ENCODE measurements at places on chromosomes 13 and 19. TPM values are rescaled to one million over a fixed set of nuclear protein-coding genes. Genes with fewer than 3 reads are reported as not detected.
A peak's percentile ranks its signal among the peaks of the same experiment; 100 is the strongest.

- no peak for DNase-seq
Observed at GRCh38 chr13:35824825-35825224, 306.4 kb downstream of the DCLK1 start.

DNA sequence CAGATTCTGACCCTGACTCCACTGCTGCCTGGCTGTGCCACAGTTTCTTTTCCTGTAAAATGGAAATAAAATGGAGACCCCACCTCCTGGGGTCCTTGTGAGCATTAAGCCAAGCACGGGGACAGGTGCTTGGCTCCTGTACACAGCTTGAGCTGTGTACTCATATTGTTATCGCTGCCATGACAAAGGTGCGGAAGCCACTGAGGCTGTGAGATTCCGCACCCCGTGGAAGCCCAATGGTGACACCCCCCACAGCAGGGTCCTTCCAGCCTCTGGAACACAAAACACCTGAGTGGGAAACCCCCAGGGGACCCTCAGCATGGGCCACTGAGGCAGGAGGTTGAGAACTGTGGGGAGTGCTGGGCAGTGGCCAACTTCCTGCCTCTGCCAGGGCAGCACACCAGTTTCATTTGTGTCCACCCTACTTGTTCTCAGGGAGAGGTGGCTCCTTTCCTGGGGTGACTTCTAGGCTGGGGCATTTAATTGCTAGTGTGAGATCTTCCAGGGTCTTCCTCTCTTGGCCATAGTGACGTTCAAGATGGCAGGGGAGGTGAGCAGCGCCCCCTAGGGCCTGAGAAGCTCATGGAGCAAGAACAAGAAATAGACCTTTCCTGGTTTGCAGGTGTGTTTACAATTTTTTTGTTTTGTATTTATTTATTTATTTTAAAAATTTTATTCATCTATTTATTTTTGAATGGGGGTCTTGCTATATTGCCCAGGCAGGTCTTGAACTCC is 5.4 kb upstream of the JSRP1 start:
- DNase-seq: no peak

DNA sequence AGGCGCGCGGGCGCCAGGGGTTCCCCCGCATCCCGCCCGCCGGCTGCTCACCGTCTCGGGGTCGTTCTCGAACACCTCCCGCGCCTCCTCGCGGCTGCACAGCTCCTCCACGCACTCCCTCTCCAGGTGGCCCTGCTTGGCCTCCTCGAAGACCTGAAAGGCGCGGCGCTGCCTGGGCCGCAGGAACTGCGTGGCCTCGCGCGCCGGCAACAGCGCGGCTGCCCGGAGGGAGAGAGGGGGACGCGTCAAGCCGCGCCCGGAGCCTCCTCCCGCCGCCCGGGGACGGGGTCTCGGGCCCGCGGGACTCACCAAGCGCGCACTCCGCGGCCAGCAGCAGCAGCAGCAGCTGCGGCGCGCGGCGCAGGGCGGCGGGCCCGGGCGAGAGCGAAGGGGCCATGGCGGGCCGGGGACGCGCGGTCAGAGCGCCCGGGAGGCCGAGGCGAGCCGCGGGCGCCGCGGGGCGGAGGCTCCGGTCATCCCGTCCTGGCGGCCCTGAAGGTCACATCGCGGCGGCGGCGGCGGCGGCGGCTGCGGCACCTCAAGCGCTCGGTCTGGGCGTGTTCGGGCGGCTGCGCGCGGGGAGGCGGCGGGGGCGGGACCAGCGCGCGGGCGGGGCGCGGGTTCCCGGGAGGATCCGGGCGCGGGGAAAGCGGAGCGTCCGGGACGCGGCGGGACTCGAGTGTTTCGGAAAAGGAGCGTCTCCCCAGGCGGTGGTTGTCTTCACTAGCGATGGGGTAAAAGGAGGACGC is at the start of gene GAS6:
Gene GAS6, minus strand, starts transcription at position 553 of the 749 bp plus-strand sequence. Its CDS starts 156 bp downstream, at position 397.
- DNase-seq: peak; percentile 68

DNA sequence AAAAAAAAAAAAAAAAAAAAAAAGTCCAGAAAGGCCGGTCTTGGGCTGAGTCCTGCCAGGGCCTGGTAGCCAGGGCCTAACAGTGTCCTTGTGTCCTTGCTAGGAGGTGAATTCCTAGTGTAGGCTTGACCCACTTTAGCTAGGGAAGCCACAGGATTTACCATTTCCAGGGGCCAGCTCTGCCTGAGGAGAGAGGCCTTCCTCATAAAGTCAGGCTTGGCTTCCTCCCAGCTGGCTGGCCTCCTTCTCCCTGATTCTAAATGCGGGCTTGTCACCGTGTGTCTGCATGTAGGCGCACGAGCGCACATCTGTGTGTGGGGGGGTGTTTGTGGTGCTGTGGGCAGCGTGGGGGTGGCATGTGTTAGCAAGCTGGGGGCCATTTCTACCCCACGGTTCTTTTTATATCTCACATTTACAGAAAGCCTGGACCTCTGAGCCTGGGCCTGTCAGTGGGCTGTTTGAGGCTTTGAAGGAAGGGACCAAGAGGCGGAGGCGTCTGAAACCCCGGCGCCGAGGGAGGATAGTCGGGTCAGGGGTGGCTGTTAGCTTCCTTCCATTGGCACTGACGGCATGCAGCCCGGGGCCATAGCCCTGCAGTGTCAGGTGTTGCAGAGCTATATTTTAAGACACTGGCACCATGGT is 31.7 kb downstream of the IER2 start:
- no peak for DNase-seq

DNA sequence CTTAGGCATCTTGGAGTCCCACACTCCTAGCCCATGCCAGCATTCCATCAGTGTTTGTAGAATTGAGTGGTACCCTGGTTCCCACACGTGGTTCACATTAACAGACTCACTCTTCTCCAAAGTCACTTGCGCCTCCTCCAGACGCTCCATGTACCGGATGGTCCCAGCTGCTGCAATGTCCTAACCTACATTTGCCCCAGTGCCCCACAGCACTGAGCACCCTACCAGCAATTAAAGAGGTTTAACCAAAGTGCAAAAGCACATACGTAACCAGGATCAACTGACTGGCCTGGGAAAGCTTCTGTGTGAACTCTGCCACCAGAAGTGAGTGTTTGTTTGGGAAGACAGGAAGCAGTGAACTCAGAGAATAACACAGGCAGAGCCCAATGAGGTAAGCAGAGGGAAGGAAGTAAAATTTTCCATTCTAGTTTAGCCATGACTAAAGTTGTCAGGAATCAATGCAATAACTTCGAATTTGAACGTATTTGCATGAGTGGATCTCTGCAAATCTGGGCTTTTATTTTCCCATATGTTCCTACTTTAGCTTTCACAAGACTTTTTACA is 7.3 kb upstream of the MEDAG start:
- DNase-seq: peak; percentile 79

GRCh38 chr19:14214580-14214979 is 8.6 kb upstream of the ADGRL1 start:
- DNase-seq: no peak

DNA sequence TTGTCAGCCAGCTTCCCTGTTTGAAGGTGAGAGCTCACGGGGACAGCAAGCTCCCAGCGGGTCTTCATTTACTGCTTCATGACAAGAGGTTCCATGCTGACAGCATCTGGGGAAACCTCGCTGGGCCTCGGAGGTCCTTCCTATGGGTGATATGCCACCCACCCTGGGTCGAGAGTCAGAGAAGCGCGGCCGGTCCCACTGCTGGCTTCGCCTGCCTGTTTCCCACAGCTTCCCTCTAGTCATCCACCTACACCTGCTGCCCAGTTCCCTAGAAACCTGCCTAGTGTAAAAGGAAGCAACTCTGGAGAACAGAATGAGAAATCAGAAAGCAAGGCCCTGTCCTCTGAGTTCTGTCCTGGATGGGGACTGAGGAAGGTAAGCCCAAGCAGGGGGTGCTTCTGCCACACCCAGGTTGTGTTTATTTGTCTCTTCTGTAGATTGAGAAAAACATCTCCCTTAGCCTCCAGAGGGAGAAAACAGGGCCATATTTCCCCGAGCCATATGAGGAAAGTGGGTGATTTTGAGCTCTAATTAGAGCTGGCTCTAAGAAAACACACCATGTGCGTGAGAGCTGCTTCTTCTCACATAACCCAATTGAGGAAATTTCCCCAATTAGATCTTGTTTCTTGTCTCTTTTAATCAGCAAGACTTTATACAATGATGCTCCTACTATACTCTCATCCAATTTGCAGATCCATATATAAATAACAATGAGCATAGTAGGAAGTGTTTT is 504.3 kb downstream of the IRS2 start:
- DNase-seq: no peak

GRCh38 chr13:100721885-100722512 is 47.4 kb upstream of the TMTC4 start:
- peak; percentile 34 for DNase-seq

- peak; percentile 1 for DNase-seq
Observed at GRCh38 chr13:66714795-66715194, 515.3 kb downstream of the PCDH9 start.

DNA sequence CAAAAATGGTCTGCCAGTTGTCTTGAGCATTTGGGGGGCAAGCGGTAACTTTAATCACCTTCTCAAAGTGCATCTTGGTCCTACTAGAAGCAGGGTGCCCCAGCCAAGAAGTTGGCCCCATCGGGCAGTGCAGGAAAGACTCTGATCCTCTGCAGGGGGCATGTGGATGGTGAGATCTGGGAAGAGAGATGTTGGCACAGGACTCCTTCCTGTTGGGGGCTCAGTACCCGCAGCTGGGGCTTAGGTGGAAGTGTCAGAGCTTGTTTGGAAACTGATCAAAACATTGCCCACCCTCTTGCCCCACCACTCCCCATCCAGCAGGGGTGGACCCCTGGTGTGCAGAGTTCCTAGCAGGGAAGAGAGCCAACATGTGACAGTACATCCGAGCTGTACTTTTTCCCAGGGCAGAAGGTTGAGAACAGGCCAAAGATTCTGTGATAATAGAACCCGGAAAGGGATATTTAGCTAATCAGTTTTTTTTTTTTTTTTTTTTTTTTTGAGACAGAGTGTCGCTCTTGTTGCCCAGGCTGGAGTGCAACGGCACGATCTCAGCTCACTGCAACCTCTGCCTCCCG is 8.8 kb downstream of the RRAS start:
- DNase-seq: no peak

GRCh38 chr13:25816239-25816638 is 235.6 kb downstream of the SHISA2 start:
- DNase-seq: no peak

DNA sequence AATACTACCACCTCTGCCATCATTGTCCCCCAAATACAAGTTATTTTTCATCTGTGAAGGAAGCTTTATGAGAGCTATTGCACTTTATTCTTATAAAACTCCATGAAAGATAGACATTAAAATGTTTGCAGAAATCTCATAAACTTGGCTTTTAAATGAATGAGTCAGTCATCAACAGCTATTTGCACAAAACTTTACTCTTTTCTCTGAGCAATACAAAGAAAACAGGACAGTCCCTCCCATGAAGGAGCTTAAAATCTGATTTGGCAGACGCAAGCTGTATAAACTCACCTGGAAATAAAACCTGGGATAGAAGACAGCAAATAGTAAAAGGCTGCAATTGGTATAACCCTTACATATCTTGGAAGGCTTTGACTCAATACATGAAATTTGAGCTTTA is 16.6 kb upstream of the RCBTB1 start:
- DNase-seq: peak; percentile 24

DNA sequence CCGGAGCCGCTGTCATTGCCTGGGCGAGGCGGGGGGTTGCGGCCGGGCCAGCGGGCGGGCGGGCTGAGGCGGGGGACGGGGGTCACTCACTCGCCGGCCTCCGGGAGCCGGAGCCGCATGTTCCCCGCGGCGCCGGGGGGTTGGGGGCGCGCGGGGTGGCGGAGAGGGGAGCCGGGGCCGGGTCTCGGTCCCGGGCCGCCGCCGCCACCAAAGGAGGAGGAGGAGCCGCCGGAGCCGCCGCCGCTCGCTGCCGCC is 149 bp downstream of the MED26 start:
- no peak for DNase-seq

GRCh38 chr13:113207460-113207859 is 1.0 kb downstream of the PCID2 start:
- DNase-seq: no peak

DNA sequence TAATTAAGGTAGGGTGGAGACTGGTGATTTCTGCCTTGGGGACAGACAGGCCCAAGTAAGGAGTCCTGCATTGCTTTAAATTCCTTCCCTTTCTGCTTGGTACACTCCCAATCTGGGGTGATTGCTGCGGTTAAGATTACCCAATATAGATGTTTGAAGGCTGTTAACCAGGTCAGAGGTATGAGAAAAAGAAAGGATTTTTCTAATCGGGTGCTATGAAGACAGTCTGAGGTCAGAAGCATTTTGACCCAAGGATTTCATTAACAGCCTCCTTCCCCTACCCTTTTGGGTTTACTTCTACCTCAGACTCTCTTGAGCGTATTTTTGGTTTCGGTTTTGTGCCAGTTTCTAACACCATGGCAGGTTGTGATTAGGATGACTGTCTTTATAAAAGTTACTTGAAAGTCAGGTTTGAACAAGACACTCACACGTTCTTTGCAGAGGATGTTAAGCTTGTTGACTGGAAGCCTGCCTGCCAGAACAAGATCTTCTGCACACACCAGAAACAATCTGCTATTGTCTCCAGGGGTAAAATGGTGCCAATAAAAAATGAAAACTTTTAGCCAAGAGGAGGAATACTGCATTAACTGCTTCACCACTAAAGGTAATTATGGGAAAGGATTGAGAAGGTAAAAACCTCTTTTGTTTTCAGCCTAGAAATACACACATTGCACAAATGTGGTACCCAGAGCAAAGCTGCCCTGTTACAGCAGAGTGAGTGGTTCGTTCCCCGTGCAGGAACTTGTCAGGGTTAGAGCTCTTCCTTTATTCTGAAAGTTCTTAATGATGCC is 108.8 kb downstream of the NDFIP2 start:
- peak; percentile 54 for DNase-seq

DNA sequence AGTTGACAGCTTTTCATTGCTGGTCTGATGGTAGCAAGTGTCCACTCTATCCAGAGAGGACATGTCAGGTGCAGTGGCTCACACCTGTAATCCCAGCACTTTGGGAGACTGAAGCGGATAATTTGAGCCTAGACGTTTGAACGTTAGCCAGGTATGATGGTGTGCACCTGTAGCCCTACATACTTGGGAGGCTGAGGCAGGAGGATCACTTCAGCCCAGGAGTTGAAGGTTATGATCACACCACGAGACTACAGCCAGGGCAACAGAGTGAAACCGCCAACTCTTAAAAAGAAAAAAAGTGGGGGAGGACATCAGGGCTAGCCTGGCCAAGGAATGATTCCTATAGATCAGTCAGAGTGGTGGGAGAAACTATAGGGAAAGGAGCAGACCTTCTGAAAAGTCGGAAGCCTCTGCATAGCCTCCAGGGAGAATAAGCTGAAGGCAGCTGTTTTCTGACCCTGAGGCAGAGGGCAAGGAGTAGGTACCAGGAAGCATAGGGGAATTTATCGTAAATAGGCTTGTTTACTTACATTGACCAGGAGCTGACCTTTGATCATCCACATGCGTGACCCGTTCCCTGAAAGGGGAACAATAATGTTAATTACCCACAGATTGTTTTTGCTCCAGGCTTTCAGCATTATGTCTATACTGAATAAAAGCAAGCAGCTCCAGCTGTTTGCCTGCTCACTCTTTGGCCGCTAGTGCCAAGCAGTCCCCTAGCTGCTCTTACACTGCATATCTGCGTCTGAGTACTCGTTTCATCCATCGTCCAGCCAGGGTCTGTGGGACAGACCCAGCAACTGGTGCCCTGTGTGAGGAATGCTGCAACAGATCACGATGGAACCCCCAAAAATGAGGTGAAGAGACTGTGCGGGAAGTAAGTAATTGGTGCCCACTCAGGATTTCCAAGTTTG is 161.6 kb downstream of the RNF17 start:
- DNase-seq: no peak

The FGF22 gene
- not detected for total RNA-seq

The UNC13A gene
- not detected for total RNA-seq

The TMEM147 gene
- total RNA-seq: 106 TPM

The EHD2 gene
- total RNA-seq: 66.0 TPM

The PTPRS gene
- 53.2 TPM for total RNA-seq

The FGF9 gene
- not detected for total RNA-seq

The C1QTNF9B gene
- total RNA-seq: not detected

The CCDC9 gene
- 4.9 TPM for total RNA-seq

The ZNF560 gene
- total RNA-seq: not detected
